Cortex of kidney (tissue), 1 donor: ENCODE measurements at places on chromosomes 3 and 15.

DNA sequence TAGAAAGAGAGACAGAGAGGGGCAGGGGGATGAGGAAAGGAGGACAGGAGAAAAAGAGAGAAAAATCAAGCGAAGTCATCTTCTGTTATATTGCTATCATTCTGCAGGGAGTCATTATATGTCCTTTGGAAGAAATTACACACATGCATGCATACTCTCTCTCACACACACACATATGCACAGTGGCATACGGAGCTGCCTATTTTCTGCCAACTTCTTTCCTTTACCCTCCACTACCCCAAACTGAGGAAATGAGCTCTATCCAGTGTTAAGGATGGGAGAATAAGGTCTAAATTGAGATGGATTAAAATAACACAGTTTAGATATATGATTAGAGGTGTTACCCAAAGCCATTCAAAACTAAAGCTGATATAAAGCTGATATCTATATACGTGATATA, 48.8 kb downstream of the PDZRN3 start:
- no peak for DNase-seq

DNA sequence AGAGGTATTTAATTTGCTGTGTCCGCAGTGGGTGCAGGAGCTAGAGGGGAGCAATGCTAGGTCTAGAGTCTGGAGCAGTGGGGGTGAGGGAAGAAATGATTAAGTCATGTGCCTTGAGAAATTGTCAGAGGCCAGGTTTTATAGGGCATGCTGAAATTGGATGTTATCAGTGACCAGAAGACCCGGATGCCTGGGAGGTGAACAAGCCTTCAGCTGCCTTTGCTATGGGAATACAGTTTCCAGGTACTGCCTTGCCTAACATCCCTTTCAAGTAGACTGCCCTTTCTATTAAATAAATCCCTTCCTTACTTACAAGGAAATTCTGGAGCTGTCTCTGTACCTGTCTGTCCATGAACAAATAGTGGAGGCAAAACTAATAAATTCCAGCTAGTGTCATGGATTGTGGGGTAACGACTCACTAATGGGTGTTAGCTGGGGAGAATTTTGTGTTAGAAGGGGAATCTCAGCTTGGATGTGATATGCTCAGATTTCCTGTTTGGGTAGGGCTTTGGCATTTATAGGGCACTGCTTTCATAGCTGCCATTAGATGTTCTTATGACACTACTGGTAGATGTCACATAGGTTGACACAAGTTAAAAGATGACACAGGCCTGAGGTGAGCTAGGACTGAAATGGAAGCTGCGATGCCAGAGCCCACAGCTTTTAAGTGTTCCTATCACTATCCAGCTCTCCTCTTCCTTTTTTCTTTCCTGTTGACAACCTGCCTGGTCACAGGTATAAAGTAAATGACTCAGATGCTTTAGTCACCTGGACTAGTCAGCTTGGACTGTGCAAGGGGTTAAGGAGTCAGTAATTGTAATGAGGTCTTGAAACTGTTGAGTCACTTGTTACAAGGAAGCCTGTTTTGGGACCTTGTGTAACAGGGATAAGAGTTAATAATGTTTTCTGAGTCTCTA, 21.3 kb downstream of the CHD2 start:
- DNase-seq: no peak

GRCh38 chr15:68471541-68471940, 39.6 kb upstream of the ITGA11 start:
- DNase-seq: no peak

DNA sequence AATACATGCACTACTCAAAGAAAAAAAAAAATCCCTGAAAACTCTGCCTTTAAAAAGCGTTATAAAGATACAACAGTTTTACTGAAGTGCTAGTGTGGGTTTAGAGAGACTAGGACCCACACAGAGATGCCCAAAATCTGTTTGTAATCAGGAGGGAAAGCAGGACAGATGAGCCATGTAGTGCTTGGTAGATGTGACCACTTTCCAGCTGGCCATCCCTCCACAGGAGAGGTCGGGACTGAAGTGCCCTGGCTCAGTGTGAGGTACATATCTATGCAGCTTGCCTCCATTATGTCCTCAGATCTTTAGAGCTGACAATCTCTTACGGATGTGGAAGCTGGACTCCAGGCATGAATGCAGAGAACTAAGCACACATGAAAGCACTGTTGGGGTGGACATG, 57.5 kb upstream of the NANOGP8 start:
- no peak for DNase-seq

DNA sequence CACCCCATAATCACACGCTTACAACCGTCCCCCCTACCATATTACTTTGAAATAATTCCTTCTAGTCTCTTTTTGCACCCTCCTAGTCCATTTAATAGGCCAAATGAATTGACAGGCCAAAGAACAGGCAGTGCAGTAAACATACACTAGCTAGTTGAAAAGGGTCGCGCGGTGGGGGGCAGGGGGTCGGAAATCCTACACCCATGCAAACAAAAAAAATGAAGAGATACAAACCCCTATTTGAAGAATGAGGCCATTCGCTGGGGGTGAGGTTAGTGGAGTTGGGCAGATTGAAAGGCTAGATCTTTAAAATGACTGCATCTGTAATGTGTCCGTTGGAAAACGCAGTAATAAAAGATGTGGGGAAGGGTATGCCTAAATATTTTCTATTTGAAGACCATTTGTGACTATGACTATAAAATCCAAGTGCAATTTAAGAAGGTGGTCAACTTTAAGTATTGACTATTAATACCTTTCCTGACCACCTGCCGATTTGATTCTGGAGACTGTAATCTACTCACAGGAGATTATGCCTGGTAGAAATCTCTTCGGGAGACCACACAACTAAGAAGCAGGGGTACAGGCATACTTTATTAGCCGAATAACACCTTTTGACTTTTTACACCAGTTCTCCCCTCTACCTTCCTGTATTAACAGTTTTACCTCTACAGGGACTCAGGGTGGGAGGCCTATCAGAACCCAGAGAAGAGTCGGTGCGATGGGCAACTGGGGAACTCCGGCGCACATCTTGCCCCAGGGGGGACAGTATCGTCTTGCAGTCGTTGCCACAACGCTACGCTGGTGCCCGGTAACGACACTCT, 762 bp upstream of the ARL6 start:
- no peak for DNase-seq

DNA sequence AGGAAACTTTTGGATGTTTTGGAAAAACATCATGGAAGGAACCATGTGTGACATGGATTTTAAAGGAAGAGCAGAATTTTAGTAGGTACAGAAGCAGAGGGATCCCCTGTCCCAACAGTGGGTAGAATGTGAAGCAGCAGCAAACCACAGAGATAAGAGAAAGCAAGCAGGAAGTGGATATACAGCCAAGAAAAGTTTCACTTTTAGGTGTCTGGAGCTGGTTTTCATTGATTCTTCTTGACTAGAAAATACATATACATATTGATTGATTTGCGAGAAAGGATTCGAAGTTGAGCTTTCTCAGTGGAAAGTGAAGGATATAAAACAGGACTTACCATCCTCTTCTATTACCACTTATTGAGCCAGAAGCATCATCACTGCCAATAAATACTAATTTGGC, 133.5 kb downstream of the KCNMB2 start:
- DNase-seq: no peak

DNA sequence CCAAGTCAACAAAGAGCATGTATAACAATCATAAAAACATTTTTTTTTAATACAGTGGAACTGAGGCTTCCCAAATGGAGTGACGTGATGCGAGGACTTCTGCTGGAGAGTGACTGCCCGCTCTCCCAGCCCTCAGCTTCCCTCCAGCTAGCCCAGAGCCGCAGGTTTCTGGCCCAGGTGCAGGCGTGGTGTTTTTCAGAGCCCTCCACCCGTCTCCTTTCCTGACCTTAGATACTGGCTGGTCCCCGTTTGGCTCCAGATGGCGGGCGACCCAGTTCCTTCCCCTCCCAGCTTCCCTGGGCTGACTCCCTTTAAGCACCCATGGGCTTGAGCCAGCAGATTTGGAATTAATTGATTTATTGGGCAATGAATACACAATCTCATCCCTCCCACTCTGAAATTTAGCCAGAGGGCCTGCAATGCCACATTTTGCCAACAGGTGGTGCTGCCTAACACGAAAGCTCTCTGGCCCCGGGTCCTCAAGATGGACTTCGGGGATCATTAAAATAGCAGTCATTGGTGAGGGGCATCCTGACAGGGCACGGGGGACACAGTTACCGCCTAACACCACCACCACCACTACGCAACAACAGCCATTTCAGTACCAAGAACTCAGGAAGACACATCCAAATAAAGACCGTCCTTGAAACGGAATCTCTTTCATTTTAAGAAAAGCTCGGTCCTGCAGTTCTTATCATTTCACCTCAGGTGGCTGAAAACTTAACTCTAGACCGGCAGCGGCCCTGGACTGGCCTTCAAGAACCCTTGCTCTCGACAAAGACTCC, 47.5 kb upstream of the MUC4 start:
- DNase-seq: no peak

DNA sequence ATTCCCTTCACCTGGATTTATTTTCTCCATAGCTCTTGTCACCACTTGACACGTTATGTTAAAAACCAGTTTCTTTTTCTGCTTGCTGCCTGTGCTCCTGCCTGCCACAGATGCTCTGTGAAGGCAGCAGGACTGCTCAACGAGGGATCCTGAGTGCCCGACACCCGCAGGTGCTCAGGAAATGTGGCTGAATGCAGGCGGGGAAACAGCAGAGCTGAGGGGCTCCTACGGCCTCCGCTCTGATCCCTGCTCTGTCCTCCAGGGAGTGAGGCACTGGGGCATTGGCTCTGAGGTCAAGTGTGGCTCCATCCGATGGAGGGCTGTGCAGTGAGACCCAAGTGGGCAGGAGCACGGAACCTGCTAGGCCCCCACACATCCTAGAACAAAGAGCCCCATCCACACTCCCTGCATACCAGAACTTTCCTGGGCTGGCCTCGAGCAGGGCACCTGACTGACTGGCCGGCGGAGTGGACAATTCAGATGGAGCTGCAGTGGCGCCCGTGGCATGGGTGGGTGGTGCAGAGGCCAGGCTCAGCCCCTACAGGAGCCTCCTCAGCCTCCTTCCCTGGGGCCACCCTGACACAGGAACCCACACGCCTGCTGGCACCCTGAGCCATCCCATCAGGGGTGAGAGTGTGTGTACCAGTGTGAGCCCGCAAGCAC, 27.9 kb downstream of the IQSEC1 start:
- no peak for DNase-seq

- no peak for DNase-seq
These were observed 388.3 kb downstream of the MFSD1 start for GRCh38 chr3:159189994-159190669.

- no peak for DNase-seq
These were observed 167.4 kb downstream of the STAG1 start for GRCh38 chr3:136584728-136585127.

DNA sequence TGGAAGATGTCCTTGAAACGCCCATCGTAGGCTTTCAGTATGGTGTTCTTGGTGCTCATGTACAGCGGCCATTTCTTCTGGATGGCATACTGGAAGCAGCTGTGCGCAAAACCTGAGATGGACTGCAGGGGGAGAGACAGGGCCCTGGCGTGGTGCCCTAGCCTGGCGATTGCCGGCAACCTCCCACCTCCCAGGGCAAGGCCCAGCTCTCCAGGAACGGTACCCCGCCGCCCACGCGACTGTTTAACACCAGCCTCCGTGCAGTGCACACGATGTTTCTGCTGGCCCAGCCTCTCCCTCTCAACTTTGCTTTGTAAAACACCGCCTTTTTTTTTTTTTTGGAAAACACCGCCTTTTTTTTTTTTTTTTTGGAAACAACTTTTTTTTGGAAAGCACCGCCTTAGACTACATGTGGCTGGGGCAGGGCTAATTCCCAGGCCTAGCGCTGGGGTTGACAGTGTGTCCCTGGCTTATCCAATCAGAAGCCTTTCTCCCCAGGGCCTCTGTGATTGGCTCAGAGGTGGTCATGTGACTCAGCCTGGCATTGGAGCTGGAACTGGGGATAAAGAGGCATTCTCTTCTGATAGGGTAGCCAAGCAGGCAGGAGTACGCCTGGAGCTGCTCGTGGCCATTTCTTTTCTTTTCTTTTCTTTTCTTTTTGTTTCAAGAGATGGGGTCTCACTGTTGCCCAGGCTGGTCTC, 14.7 kb downstream of the IDH2 start:
- no peak for DNase-seq

- DNase-seq: no peak
These were observed 37.7 kb upstream of the SYNPR start for GRCh38 chr3:63240381-63240902.
